ENCODE measurements at places on chromosomes 12 and 14.

- DNase-seq = no peak
Observed at GRCh38 chr14:104356738-104357688, 218.6 kb downstream of the KIF26A start.

GRCh38 chr14:42854061-42854460 lies 1247.4 kb downstream of the LRFN5 start:
- DNase-seq = no peak

- no peak for DNase-seq
Observed at GRCh38 chr12:88627501-88627900, 47.2 kb upstream of the KITLG start.

GRCh38 chr14:26008290-26008689 lies 589.5 kb downstream of the NOVA1 start:
- no peak for DNase-seq

- peak; percentile 68 for DNase-seq
Observed at GRCh38 chr12:7439579-7440505, 4.1 kb downstream of the CD163L1 start.

GRCh38 chr12:106284358-106285105 lies 18.0 kb upstream of the TCP11L2 start:
- peak; percentile 35 for DNase-seq

GRCh38 chr14:77318006-77318553 lies 2.6 kb downstream of the POMT2 start:
- no peak for DNase-seq

DNA sequence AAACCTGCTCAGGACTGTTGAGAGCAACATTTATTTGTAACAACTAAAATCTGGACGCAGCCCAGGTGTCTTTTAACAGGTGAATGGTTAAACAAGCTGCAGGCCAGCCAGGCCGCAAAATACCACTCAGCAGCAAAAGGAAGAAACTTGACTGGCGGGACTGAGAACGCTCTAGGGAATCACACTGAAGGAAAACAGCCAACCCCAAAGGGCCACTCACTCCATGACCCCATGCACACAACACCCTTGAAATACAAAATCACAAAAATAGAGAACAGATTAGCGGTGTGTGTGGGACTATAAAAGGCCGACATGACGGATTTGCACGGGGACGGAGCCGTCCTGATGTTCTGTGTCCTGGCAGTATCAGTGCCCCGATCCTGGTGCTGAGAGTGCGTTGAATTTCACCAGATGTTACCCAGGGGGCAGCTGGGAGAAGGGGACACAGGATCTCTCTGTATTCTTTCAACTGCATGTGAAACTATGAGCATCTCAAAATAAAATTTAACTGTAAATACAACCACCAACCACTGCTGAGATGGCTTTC lies 23.0 kb downstream of the VPS37B start:
- no peak for DNase-seq

DNA sequence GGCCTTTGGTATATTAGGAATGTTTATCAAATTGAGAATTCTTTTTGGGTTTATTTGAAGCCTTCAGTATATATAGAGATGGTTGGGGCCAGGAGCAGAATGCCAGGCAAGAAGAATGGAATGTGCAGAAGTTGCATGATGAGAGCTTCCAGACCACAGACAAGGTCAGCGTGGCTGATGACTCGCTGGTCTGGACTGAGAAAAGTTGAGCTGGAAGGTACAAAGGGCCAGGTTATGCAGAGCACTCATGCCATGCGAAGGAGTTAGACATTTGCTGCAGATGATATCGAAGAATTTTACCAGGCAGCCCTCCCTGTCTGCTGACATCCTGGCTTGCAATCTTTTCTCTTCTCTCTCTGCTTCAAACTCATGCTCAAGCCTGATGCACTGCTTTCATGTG lies 196.2 kb upstream of the ARHGAP5 start:
- DNase-seq = peak; percentile 94

GRCh38 chr14:36723530-36723929 lies 61.9 kb downstream of the PAX9 start:
- DNase-seq = no peak

DNA sequence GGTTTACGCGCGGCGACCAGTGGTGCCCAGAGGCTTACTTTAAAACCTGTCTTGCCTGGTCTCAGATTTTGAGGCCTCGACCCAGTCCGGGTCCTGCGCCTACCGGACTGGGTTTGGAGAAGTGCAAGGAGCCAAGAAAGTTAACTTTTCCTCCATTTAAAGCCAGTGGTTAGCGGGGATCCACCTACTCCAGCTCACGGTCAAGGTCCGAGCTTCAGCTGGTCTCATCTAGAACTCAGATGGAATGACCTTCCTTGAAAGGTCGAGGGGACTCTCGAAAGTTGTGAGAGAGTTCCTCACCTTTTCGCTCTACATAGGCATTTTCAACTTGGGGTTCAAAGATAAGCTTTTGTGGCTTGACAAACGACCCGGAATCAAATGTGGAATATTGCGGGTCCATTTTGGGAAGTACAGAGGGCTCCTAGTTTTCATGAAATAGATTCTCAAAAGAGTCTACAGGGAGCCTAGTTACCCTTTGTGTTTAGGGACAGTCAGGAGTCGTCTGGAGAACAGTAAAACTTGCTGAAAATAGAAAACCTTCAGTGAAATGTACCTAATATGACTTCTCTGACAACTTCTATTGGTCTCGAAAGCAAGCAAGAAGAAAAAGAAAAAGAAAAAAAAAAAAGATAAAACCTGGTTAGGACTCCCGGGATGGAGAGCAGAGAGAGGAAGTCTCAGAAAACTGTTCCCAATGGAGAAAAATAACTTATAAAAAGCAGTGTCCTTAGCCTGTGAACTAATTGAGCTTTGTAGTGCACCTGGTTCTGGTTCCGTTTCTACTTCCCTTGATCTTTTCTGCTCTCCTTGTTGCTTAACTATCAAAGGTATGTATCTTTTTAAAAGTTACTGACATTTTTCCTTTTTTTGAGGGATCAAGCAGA lies 1.4 kb downstream of the KCNMB4 start:
- no peak for DNase-seq

DNA sequence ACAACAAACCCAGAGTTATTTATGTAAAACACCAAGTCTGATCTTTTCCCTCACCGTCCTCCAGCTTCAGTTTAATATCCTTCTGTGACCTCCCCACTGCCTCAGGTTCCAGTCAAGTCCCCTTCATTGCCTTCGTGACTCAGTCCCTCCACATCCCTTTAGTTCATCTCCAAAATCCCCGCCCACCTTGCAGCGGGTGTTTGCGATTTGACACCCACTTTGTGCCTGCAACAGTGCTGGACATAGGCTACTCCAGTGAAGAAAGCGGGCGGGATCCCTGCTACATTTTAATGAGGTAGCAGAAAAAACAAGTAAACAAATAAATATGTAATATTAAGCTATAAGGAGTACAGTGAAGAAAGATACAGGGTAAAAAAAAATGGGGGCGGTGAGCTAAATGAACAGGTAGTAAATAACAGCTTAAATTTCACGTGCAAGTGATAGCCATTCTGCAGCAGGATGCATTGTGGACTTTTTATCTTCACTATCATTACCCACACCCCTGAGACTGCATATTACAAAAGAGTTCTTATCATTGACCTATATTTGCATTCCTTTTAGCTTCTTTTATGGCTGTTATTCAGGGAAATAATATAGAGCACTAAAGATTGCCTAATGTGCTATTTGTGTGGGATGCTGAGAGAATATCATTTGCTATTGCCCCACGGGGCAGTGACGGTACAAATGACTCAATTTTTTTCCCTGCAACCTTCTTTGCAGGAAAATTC lies 222.8 kb upstream of the NUDT4 start:
- no peak for DNase-seq

DNA sequence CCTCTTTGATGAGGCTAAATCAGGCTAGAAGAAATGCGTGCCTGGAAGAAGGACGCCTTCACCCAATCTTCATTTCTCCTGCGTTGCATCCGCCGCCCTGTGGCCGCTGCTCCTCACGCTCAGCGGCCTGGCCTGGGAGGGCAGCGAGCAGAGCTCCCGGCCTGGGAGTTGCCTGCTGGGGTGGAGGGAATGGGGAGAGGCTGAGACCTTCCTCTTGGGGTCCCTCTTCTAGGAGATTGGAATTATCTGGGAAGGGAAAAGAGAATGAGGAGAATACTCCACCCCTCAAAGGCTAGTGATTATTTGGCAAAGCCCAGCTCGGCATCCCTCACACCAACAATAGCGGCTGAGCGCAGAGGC lies 2.4 kb upstream of the HOXC12 start:
- no peak for DNase-seq

- peak; percentile 70 for DNase-seq
Observed at GRCh38 chr12:53213348-53213747, 6.3 kb upstream of the ITGB7 start.

DNA sequence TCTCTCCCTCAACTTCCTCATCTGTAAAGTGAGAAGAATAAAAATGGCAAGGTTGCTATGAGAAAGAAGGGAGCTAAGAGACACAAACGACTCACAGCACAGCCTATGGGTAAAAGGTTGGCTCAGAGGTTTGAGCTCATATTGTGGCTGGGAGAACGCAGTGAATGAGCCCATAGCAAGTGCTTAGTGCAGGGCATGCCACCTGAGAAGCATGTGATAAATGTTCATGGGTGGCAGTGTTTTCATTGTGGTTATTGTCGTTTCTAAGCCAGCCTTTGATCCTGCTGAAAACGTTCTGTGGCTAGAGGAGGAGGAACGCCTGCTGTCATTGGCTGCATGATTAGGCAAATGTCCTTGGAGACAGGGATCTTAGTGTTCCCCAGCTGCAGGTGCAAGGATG lies 150.4 kb downstream of the KSR2 start:
- no peak for DNase-seq

DNA sequence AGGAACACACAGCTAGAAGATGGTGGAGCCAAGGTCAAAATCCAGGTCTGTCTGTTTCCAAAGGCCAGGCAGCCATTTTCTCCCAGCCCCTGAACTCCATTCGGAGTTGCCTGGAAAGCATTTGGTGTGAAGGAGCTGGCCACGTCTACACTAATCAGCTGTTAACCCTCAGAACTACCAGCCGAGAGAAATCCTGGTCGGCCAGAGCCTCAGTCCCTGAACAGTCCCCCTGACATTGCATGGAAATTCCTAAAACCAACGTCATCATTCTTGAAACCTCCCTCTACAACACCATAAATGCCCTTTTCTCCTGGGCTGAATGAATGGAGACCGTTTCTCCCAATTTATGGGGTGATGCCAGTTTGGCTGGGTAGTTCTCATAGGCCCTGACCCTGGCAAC lies 245.6 kb downstream of the SLC41A2 start:
- peak; percentile 29 for DNase-seq

DNA sequence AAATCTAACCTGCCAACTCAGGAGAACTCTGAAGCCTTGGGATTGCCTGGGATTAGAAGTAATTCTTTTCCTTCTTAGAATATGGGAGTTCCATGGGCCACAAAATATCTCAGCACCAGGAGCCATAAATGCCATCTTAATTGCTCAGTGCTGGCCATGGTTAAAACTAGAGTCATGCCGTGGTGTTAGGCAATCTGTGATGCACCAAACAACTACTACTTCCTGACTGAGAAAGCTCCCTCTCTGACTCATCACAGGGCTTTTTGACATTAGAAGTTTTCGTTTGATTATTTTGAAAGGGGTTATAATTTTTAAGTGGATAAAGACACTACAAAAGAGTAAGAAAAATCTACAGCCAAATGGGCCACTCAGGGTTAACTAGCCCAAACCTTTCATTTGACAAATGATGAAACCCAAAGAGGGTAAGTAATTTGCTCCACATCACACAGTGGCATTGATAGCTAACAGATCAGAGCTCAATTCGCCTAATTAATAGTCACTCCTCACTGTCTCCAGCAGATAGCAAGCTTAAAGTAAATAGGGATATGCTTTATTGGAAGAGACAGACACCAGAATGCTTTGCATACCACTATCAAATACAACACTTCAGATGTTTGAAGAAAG lies 377.3 kb downstream of the EMP1 start:
- peak; percentile 88 for DNase-seq

DNA sequence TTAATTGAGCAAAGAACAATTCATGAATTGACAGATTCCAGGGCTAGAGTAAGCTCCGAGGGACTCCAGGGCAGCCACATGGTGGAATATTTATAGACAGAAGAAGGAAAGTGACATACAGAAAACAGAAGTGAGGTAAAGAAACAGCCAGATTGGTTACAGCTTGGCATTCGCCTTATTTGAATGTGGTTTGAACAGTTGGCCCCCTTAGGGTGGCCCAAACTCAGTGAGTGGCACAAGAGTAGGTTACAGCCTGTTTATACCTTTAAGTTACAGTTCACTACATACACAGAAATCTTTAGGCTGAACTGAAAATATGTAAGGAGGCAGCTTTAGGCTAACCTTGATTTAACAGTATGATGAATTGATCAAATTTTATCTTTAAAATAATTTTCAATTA lies 174.5 kb upstream of the CNOT2 start:
- DNase-seq = no peak

DNA sequence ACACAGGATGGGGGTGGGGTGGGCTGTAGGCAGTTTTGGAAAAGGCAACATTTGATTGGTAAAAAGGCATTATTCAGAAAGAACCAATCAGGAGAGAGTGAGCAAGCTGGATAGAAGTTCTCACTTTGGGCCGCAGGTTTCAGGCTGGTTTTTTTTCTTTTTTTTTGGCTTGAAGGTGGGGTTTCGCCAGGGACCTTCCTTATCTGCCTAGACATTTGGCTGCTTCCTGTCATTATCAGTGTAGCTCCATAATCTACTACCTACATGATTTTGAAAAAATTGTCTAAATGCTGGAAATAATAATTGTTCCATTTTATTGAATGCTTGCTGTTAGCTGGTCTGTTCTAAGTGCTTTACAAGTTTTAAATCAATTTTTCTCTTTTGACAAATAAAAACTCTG lies 649.0 kb downstream of the TMTC2 start:
- no peak for DNase-seq

- DNase-seq = no peak
Observed at GRCh38 chr14:97850466-97850865, 1053.3 kb downstream of the VRK1 start.

DNA sequence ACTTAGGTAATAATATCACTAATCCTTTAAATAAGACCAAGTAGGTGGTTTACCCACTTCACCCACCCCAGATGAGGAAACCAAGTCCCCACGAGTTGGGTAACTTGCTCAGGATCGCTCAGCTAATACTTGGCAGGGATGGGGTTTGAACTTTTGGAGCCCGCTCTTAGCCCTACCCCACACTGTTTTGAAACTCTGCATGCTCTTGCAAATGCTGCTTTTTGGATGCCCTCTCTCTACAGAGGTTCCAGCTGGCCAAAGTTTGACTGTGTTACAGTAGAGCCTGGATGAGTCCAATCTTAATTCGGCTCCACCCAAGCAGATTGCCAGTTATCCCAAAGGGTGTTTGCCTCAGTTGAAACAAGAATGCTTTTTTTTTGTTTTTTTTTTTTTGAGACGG lies 6.8 kb downstream of the PLEKHG3 start:
- DNase-seq = no peak

- no peak for DNase-seq
Observed at GRCh38 chr14:69938751-69939150, 59.5 kb downstream of the SMOC1 start.

- DNase-seq = no peak
Observed at GRCh38 chr14:67680941-67681340, 6.5 kb upstream of the VTI1B start.

- no peak for DNase-seq
Observed at GRCh38 chr14:105525326-105525725, 1.1 kb upstream of the TMEM121 start.

GRCh38 chr14:30915596-30915995 lies 41.2 kb downstream of the COCH start:
- DNase-seq = no peak

Data from AG10803 (cell line).